ENCODE measurements at places on chromosomes 3 and 15.

DNA sequence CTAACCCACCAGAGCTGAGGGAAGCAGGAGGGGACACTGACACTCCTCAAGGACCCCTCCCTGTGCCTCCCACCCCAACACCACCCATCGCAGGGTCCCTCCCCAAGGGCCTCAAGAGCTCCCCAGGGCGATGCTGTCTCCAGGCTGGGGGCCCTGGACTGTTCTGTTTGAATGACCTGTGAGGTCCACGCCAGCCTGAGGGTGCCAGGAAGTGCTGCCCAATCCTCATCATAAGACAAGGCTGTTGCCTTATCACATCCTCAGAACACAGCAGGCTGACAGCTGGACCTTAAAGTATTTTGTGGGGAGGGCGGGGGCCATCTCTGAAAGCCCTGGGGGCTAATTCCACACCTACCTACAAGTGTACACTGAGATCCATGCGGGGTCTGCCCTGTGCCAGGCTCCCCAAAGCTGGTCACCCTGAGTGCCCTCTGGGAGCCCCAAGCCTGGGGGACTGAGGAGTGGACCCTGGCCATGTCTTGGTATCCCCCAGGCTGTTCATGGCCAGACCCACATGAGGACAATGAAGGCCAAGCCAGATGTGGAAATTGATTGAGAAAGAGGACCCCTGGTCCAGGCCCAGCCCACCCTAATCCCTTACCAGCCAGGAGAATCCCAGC is 23.8 kb upstream of the GOLGA6C start:
- DNase-seq = no peak

- no peak for DNase-seq
Measured at GRCh38 chr3:37626736-37627565, 234.7 kb upstream of the CTDSPL start.

DNA sequence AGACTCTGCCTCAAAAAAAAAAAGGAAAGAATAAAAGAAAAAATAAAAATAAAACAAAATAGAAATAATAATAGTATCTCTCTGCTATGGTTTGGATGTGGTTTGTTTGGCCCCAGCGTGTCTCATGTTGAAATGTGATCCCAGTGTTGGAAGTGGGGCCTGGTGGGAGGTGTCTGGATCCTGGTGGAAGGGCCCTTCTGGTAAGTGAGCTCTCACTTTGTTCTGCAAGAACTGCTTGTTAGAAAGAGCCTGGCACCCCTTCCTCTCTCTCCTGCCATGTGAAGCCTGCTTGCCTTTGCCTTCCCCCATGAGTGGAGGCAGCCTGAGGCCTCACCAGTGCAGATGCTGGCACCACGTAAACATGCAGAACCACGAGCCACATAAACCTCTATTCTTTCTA is 26.3 kb downstream of the TMEM44 start:
- DNase-seq = no peak

DNA sequence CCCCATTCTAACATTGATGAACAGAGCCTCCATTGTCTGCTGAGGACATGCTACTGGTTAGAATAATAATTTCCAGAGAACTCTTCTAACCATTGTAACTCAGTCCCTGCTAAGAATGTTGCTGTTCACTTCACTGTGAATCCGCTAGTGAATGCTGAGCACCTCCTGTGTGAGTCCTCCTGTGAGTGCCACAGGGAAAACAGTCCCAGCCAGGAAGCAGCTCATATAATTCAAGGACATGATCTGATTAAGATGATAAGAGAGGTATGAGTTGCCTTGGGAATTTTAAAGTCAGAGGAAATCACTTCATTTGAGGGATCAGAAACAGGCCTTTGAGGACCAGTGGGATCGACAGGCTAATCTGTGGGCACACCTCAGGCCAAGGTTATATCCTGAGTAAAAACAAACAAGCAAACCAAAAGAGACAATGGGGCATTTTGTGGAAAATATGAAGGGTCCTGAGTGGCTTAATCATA is 33.9 kb upstream of the GPR160 start:
- no peak for DNase-seq

GRCh38 chr3:89521328-89521727 is 413.9 kb downstream of the EPHA3 start:
- DNase-seq = no peak

DNA sequence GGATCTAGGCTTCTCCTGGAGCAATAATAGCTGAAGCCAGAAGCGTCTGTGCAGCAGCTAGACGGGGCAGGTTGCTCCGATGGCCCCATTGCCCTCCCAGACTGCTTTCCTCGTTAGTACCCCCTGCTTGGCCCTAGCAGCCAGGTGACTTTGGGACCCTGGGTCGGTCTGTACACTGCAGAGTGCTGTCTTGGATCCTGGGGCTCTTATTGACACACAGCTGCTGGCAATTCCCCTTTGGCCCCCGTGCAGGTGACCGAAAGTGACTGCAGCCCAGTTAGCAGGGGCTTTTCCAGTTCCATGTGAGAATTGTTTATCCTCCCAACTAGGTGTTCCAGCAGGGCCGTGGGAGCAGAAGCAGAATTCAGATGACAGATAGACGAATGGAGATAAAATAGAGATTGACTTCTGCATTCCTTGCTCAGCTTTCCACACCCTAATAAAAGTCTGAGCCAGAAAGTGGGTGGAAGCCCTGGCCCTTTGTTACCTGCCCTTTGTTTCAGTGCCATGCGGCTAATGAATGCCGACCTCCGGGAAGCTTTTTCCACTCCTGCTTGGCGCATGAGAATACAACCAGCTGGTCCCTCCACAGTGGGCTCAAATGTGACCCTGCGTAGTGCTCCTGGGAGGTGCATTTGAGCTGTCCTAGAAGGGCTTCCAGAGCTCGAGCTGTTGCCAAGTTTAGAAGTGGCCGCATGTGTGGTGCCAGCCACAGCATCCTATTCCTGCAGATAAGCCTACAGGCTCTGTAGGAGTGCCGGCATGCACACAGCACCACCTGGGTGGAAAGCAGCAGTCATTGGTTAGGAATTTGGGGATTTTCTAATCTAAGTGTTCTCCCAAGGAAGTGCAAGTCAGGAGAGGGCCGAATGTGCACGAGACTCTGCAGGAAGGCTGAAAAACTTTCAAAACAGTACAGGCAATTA is 94.4 kb downstream of the SLCO3A1 start:
- peak; percentile 61 for DNase-seq

- no peak for DNase-seq
Measured at GRCh38 chr15:36722555-36722954, 143.1 kb downstream of the CDIN1 start.

DNA sequence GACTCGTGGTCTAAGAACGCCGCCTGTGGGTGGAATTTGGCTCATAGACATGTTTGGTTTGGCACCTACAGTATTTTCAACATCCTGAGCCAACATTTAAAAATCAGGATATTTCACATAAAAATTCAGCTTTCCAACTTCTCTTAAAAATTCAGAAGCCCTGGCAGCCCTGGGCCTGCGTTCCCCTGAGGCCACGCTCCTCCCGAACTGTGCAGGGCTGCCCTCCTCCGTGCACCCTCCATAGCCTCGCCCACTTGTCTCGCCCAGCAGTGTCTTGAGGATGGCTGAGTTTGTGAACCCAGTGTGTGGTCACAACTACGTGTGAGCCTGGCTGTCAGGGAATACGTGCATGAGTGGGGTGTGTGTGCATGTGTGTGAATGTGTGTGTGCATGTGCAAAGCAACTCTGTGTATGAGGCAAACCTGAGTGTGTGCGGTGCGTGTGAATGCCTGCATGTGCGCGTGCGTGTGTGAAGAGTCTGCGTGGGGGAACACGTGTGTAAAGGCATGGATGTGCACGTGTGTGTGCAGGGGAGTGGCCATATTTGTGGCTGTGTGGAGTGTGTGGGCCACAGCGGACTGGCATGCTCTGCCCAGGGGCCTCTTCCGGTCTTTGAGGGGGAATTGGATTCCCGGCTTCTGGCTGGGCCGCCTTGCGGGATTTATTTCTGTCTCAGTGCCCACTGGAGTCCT is 30.9 kb downstream of the PTH1R start:
- no peak for DNase-seq

DNA sequence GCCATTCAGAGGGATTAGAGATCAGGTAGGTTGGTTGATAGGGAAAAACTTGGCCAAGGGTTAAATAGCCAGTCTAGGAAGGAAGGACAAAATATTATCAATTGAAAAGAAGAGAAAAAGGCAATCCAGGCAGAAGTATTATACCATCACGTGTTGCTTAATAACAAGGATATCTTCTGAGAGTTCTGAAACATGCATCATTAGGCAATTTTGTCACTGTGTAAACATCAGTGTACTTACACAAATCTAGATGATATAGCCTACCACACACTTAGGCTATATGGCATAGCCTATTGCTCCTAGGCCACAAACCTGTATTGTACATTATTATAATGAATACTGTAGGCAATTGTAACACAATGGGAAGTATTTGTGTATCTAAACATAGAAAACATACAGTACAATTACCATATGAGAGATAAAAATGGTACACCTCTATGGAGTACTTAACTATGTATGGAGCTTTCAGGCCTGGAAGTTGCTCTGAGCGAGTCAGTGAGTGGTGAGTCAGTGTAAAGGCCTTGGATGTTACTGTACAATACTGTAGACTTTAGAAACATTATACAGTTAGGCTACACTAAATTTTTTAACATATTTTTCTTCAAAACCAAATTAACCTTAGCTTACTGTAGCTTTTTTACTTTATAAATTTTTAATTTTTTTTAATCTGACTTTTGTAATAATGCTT is 2.7 kb downstream of the TEX55 start:
- no peak for DNase-seq

- DNase-seq = no peak
Measured at GRCh38 chr3:89908711-89909213, 801.3 kb downstream of the EPHA3 start.

GRCh38 chr3:189659571-189659970 is 28.4 kb downstream of the TP63 start:
- DNase-seq = no peak

DNA sequence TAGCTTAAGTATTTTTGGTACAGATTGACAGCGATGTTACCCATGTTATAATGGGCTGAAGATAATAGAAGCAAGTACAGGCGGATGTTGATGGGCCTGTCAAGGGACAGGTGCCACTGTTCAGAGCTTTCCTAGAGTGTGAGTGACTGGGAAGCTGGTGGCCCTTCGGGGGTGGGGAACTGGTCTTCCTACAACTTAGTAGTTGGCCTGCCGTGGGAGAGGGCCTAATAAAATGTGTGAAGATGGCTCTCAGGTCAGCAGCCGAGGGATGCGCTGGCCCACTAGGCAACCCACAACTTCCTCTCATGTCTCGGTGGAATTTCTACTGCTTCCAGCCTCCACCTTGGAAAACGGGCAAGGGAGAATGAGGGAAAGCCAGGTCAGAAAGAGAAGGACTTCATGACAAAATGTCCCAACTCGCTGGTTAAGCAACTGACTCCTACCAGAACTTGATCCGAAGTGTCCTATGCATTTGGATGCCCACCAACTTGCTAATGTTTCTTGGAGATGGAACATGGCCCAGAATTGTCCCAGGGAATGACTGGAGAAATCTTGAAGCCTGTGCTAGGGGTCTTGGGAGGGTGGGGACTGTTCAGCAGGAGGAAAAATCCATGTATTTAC is 1.4 kb downstream of the GYG1 start:
- DNase-seq = no peak

- no peak for DNase-seq
Measured at GRCh38 chr3:212432-212831, 15.9 kb downstream of the CHL1 start.

DNA sequence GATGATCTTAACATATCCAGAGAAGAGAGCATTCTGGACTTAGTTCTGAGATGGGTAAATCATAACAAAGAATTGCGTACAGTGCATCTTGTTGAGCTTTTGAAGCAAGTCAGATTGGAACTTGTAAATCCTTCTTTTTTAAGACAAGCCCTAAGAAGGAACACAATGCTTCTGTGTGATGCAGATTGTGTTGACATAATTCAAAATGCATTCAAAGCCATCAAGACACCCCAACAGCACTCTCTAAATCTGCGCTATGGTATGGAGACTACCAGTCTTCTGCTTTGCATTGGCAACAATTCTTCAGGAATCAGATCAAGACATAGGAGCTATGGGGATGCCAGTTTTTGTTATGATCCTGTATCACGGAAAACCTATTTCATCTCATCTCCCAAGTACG is 8.6 kb downstream of the KBTBD12 start:
- no peak for DNase-seq

DNA sequence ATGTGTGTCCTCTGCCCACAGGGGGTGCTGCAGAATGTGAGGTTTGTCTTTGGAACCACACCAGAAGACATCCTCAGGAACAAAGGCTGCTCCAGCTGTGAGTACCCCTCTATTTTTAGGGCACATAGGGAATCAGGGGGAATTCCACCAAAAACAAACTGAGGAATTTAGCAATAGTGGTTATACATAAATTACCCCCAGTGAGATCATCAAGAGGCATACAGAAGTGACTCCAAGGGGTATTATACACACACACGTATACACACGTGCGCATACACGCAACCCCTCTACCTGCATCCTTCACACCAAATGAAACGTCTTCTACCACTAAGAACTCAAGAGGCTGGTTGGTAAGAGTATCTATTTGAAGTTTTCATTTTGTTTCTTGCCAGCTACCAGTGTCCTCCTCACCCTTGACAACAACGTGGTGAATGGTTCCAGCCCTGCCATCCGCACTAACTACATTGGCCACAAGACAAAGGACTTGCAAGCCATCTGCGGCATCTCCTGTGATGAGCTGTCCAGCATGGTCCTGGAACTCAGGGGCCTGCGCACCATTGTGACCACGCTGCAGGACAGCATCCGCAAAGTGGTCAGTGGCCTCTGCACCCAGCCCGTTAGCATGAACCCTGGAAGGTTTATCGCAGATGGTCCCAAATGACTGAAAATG is 2.9 kb downstream of the THBS1 start:
- DNase-seq = no peak

- no peak for DNase-seq
Measured at GRCh38 chr3:16437640-16438039, 75.9 kb downstream of the RFTN1 start.

GRCh38 chr15:98123834-98124233 is 163.3 kb downstream of the ARRDC4 start:
- no peak for DNase-seq

DNA sequence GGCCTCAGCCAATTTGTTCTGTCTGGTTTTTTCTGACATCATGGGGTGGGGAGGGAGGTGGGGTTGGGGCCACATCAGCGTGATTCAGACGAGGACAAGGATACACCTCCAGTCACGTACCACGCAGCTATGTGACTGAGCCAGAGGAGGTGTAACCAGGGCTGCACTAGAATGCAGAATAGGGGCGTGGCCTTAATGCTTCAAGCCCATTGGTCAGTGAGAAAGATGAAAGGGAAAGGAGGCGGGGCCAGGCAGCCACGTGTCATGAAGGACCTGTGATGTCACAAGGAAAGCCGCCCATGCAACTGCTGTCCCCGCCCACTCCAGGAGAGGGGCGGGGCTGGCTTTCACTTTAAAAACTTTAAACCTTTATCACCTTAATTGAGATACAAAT is at the start of gene GOLGA6L2:
GOLGA6L2 (minus strand) TSS at position 137 of the 394 bp plus-strand sequence; CDS start at position 75, 62 bp downstream.
- no peak for DNase-seq

DNA sequence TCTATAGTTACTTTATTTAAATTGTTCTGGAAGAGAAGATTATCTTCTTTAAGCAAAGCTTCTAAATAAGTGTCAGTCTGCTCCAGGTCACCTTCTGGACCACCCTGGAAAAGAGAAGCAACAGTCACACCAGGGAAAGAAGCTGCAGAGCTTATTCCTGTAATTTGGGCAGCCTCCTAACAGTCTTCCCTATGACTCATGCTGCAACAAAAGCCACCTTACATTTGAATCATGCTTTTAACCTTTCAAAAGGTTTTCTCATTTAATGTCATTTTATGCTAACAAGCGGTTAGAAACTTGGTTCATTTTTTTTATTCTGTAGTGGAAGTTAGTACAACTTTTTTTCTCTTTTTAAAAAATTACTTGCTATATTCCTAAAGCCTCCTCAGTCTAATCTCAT is 5.3 kb upstream of the GUCA1C start:
- DNase-seq = no peak
